ENCODE measurements at places on chromosomes 5 and 9. TPM values are rescaled to one million over a fixed set of nuclear protein-coding genes. Genes with fewer than 3 reads are reported as not detected.
A peak's percentile ranks its signal among the peaks of the same experiment; 100 is the strongest.

DNA sequence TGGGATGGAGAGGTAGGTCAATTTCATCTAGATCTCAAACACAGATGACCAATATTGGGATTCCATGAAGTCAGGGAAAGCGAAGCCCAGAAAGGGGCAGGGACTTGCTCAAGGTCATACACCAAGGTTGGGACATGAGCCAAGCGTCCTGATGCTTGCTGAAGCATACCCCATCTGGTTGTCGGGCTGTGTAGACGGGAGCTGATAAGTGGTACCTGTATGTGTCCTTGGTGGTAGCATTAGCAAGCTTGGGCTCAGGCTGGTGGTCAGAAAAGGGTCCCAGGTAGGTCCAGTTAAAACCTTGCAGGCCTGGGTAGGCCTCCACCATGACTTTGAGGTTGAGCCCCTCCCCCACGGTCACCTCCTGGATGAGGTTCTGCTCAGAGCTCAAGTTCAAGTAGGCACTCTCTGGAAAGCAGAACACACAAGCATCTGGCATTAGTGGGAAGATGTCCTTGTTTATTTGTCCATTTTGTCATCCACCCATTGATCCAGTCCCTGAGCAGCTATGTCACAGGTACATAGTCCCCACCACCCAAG is 13.2 kb downstream of the CSF1R start:
- DNase-seq: no peak

GRCh38 chr5:141522301-141522700 is 33.4 kb downstream of the PCDHGC5 start:
- DNase-seq: no peak

- no peak for DNase-seq
Observed at GRCh38 chr5:172881691-172882370, 47.8 kb downstream of the ERGIC1 start.

DNA sequence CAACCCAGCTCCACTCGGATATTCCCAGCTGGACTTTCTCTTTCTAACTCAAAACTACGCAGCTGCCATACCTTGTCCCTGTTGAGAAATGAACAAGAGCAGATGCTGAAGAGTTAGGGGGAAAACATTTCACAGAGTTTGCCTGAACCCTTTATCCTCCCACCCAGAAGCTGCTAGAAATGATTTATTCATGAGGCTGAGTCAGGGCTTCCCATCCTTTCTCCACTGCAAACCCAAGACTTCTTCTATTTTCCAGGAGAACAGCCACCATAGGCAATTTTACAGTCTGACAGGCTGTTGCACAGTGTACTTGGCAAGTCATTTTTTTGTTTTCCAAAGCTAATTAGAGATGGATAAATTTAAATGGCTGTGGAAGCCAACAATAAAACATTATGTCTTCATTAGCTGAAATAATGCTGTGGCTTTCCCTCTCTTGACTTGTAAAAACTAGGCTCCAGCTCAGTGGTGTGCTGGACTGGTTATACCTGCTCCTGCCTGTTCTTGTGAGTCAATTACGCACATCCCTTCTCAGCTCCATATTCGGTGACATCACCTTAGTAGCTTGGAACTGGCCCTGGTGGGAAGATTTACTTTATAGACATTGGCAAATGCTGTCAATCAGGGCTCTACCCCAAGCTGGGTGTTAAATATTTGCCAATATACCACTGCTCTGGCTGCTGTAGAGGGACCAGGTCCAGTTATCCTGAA is 71.9 kb downstream of the KIF4B start:
- DNase-seq: no peak

DNA sequence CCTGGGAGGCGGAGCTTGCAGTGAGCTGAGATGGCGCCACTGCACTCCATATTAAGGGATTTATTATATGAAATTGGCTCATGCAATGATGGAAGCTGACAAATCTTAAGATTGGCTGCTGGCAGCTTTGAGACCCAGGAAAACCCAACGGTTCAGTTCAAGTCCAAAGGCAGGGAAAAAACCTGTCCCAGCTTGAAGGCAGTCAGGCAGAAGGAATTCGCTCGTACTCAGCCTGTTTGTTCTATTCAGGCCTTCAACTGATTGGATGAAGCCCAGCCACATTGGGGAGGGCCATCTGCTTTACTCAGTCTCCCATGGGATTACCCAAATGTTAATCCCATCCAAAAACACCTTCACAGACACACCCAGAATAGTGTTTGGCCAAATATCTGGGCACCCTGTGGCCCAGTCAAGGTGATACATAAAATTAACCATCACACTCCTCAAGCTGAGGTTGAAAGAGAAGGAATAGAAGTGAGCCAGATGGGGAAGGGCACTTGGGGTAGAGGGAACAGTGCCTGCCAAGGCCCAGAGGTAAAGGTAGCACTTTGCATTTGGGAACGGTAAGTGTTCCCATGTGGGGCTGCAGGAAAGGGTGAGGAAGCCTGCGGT is 8.5 kb upstream of the ORM1 start:
- DNase-seq: no peak

GRCh38 chr5:143374496-143375217 is 28.8 kb downstream of the NR3C1 start:
- no peak for DNase-seq

DNA sequence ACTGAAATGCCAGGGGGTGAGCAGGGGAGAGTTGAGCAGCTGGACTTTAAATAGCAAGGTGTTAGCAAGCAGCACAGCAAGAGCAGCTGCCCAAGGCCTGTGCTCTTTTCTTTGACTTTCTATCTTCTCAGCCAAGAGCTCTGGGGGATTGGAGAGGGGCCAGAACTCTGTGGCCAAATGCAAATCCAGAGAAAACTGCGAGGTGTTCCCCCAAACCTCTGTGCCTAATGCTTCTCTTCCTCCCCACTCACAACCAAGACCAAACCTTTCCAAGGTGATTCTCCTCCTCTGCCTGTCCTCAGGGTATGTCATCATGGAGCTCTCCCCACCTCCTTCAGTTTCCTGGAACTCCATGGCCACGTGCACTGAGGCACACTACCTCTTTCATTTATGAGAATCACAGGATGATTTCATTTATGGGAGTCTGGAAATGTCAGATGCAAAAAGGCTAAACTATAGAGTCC is 118.7 kb upstream of the WWC1 start:
- DNase-seq: no peak

GRCh38 chr5:19739671-19740070 is 248.3 kb downstream of the CDH18 start:
- DNase-seq: no peak

GRCh38 chr5:96076451-96076850 is 114.8 kb upstream of the ELL2 start:
- no peak for DNase-seq

GRCh38 chr5:121086671-121087070 is 622.6 kb downstream of the PRR16 start:
- no peak for DNase-seq

DNA sequence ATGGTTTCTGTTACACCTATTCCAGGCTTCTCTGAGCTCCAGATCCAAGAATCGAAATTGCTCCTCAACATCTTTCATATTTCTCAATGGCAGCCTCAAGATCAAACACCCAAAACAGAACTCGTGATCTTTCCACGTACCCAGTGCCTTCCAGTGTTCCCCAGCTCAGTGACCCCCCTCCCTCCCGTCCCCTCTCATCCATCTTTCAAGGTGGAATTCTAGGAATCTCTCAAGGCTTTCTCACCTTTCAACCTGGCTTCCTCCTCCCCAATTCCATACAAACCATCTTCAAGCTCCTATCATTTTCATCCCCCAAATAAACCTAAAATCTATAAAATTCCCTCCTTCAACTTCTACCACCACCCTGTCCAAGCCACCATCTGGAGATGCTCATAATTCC is 615.3 kb downstream of the BNC2 start:
- no peak for DNase-seq

GRCh38 chr9:78261403-78262001 is 25.6 kb downstream of the CEP78 start:
- DNase-seq: no peak

GRCh38 chr9:87405677-87406542 is 91.8 kb upstream of the DAPK1 start:
- no peak for DNase-seq

DNA sequence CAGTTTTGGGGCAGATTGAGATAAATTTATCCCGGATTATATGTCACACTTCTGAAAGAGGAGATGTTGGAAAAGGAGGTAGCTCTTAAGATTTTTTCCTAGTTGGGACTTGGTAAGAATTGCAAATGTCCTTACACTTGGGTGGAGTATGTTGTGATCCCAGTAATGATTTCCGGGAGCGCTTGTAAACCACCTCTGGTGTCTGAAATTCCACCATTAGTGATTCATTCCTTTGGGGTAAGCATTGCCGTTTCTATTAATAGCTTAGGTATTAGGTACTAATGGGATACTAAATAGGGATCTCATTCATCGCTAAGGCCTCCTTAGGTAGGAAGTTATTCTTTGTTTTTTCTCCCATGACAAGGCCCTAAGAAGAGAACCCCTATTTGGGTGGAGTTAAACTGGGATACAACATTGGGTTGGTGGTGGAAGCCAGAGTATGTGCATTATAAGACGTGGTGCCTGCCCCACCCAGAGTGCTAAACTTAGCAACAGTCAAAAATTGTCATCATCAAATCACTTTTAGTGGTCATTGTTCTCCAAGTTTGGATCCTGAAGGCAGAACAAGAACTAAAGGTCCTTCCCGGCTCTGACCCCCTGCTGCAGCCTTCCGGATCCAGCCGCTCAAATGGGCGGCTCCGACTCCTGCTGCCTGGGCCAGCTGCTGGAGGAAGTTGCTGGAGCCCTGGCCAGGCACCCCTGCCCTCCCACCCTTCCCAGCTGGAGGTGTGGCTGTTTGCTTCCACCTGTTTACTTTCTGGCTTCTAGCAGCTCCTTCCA is 31.7 kb upstream of the DAB2IP start:
- DNase-seq: no peak

DNA sequence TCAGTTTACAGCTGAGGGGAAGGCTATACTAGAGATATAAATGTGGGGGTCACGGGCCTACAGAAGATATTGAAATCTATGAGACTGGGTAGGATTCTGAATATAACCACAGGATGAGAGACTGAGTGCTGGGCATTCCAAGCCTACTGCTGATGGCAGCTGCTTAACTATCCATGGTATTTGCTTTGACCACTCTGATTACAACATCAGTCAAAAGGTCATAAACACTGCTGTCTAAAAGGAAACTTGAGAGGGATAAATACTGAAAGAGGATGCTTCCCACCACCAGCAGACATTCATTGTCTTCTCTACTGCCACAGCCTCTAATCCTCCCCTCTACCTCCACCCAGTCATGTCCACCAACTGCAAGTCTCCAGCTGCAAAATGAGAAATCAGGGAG is 3.8 kb downstream of the ZNF622 start:
- peak; percentile 29 for DNase-seq

- no peak for DNase-seq
Observed at GRCh38 chr5:147986134-147986757, 77.5 kb upstream of the SPINK5 start.

- no peak for DNase-seq
Observed at GRCh38 chr9:123419721-123420591, 64.0 kb downstream of the CRB2 start.

DNA sequence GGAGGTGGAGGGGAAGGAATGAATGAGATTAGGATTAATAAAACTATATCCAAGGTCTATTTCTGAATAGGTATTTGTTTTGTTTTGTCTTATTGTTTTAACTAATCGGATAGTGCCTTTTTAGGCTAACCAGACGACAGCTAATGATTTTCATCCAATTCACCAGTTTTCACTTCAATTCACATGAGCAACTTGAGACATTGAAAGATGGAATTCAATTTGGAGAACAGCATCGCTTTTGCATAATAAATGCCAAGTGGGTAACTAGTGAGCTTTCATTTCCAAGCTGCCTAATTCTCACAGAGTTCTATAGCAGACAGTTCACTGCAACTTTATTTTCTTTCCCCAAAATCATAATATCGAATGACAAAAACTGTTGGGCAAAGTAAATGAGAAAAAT is 5.0 kb downstream of the AGXT2 start:
- no peak for DNase-seq

DNA sequence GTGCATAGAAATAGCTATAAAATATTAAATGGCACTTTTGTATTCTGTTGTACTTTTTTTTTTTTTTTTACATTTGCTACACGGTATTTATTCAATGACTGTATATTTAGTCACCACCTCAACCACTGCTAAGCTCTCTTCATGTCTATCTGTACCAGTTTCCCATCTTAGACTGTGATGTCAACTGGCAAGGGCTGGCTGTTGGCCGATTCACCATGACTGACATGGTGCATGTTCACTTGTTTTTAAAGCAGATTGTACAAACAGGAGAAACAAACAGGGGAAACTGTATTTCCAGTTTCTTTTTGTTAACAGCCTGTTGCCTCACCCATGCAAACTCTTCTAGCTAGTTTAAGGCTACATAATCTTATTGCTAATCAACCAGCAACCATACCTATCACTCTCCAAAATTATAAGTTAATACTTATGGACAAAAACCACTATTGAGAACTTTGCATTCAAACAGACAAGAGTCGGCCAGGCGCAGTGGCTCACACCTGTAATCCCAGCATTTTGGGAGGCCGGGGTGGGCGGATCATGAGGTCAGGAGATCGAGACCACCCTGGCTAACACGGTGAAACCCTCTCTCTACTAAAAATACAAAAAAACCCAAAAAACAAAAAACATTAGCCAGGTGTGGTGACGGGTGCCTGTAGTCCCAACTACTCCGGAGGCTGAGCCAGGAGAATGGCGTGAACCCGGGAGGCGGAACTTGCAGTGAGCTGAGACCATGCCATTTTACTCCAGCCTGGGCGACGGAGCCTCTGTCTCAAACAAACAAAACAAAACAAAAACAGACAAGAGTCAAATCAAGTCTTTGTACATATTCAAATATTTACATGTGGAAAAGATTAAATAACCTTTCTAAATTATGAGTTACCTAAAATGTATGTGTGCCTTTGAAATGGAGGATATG is 13.2 kb downstream of the ZFAND5 start:
- no peak for DNase-seq

DNA sequence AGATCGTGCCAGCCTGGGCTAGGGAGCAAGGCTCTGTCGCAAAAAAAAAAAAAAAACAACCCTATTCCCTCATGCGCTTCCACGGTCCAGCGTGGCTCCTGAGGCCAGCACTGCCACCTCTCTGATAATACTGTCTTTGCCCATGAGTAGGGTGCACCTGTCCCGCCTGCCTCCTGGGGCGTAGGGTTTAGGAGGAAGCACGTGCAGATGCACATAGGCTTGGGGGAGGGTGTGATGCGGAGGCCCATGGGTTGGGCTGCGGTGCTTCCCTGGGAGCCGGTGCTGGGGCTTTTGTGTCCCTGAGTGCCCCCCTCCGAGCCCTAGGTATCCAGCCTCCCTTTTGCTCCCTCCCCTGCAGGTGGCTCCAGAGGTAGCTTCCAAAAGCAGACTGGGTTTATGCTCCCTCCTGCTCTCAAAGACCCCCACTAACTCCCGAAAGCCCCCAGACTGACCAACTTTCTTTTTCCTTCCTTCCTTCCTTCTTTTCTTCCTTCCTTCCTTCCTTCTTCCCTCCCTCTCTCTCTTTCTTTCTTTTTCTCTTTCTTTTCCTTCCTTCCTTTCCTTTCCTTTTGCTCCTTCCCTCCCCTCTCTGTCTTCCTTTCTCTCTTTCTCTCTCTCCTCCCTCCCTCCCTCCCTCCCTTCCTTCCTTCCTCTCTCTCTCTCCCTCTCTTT is 12.8 kb downstream of the FGFR4 start:
- no peak for DNase-seq

The PDCD1LG2 gene
- polyA plus RNA-seq: 0.08 TPM

The SLC34A3 gene
- polyA plus RNA-seq: 15.4 TPM

The CD274 gene
- 0.62 TPM for polyA plus RNA-seq

The AGXT2 gene
- polyA plus RNA-seq: 47.9 TPM

The MYMK gene
- polyA plus RNA-seq: not detected

The TAF11L10 gene
- not detected for polyA plus RNA-seq

Measured in left renal cortex interstitium (tissue), 4 donors.